ENCODE measurements at places on chromosomes 12 and 14.

- H3K36me3 ChIP-seq = no peaks in the 10 kb centered on the region
- no peak for DNase-seq
- peaks cover 23% of the 10 kb centered on the region for H3K4me1 ChIP-seq
- H3K27me3 ChIP-seq = peaks cover 5% of the 10 kb centered on the region
- no peak overlapping the region for H3K27ac ChIP-seq
- H3K4me3 ChIP-seq = no peak overlapping the region
Observed at GRCh38 chr12:130955238-130955816, 1.6 kb downstream of the ADGRD1 start.

GRCh38 chr12:104478396-104479122 is 21.8 kb downstream of the CHST11 start:
- peaks cover 1% of the 10 kb centered on the region for H3K36me3 ChIP-seq
- H3K27me3 ChIP-seq = no peaks in the 10 kb centered on the region
- no peak overlapping the region for H3K4me3 ChIP-seq

DNA sequence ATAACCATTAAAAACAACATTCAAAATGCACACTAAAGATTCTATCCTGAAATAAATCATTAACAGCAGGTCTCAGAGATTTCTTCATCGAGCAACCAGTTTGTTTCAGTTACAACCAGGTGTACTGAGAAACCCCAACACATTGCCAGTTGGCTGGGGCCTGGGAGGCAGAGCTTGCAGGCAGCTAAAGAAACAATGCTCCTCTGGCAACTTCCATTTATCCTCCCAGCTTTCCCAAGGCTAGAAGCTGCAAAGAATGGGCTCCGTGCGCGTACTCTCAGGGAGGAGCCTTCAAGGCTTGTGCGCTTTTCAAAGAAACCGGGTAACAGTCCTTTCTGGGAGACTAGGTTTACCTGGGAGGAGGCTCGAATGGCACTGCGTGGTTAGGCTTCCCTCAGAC is 181.6 kb downstream of the MSRB3 start:
- no peak for DNase-seq
- peaks cover 29% of the 10 kb centered on the region for H3K36me3 ChIP-seq
- no peak overlapping the region for H3K27ac ChIP-seq

DNA sequence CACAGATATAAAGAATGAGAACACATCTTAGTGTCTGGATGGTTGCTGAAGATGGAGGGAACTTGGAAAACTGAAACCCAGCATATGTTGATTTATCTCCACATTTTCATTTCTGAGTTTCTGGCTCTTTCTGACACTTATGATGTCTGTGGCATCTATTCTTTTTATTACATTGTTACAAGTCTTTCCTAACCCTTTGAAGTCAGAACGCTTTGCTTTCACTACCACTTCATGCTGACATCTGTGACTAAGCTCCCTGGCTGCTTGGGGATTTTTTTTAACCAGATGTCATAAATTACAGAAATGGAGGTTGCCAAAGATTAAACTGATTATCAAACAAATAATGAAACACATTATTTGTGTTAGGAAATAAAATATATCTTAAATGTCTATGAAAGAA is 188.7 kb downstream of the KITLG start:
- no peaks in the 10 kb centered on the region for H3K36me3 ChIP-seq
- H3K27me3 ChIP-seq = no peaks in the 10 kb centered on the region
- H3K4me3 ChIP-seq = no peak overlapping the region

DNA sequence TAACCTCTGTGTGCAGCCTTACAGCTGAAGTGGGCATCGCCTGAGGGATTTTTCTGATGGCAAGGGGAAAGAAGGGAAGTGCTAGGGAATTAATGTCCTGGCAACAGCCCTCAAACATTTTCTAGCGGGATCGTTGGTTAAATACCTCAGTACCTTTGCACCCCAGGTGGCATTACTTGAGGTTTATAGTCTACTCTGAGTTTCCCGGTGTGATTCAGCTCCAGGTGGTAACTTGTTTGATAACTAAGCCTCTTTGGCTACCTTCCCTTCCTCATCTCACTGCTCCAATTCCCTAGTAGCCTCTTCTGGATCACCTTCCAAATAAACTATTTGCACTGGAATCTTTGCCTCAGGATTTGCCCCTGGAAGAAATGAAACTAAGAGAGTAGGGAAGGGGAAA is 237.0 kb upstream of the SSTR1 start:
- no peaks in the 10 kb centered on the region for H3K4me1 ChIP-seq
- peaks cover 2% of the 10 kb centered on the region for H3K27me3 ChIP-seq
- no peaks in the 10 kb centered on the region for H3K36me3 ChIP-seq
- DNase-seq = no peak

GRCh38 chr12:113580437-113580836 is 108.8 kb upstream of the LHX5 start:
- no peaks in the 10 kb centered on the region for H3K4me1 ChIP-seq
- DNase-seq = no peak
- H3K27ac ChIP-seq = no peak overlapping the region

GRCh38 chr14:70489579-70490200 is 37.7 kb downstream of the ADAM21 start:
- H3K4me1 ChIP-seq = no peaks in the 10 kb centered on the region
- no peak overlapping the region for H3K27ac ChIP-seq
- peaks cover 20% of the 10 kb centered on the region for H3K36me3 ChIP-seq
- no peaks in the 10 kb centered on the region for H3K27me3 ChIP-seq
- H3K4me3 ChIP-seq = no peak overlapping the region
- DNase-seq = no peak

- DNase-seq = no peak
- peaks cover 3% of the 10 kb centered on the region for H3K36me3 ChIP-seq
- H3K4me3 ChIP-seq = peak overlapping the region; percentile 47
- H3K4me1 ChIP-seq = peaks cover 21% of the 10 kb centered on the region
- H3K27ac ChIP-seq = peak overlapping the region; percentile 89
Observed at GRCh38 chr12:111636209-111636945, 37.3 kb upstream of the ATXN2 start.

- no peaks in the 10 kb centered on the region for H3K36me3 ChIP-seq
- no peaks in the 10 kb centered on the region for H3K4me1 ChIP-seq
- H3K4me3 ChIP-seq = no peak overlapping the region
- H3K27me3 ChIP-seq = no peaks in the 10 kb centered on the region
- DNase-seq = no peak
- no peak overlapping the region for H3K27ac ChIP-seq
Observed at GRCh38 chr12:7948589-7949260, 12.7 kb upstream of the SLC2A3 start.

GRCh38 chr14:22107753-22108152 is 434.1 kb upstream of the OR4E1 start:
- no peaks in the 10 kb centered on the region for H3K36me3 ChIP-seq
- H3K4me1 ChIP-seq = no peaks in the 10 kb centered on the region
- H3K4me3 ChIP-seq = no peak overlapping the region
- H3K27me3 ChIP-seq = peaks cover 41% of the 10 kb centered on the region

DNA sequence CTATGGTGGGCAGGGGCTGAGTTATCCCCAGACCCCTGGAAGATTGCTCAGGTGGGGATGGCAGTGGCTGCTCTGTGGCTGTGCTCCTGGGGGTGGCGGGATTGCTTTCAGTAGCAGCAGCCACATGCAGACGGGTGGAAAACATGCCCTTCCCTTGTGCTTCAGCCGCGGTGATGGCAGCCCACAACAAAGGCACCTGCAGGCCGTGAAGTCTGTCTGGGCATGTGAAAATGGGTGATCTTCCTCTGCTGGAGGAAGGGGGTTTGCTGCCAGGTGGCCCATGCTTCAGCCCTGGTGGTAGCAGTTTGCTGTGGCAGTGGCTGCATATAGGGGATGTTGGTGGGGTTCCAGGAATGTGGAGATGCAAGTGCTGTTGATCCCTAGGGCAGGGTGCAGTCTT is 326.2 kb upstream of the RGS6 start:
- H3K36me3 ChIP-seq = peaks cover 12% of the 10 kb centered on the region
- no peaks in the 10 kb centered on the region for H3K27me3 ChIP-seq
- DNase-seq = no peak
- peaks cover 40% of the 10 kb centered on the region for H3K4me1 ChIP-seq
- H3K27ac ChIP-seq = no peak overlapping the region
- no peak overlapping the region for H3K4me3 ChIP-seq

GRCh38 chr14:92734618-92735017 is 13.8 kb downstream of the LGMN start:
- H3K27me3 ChIP-seq = no peaks in the 10 kb centered on the region
- no peak for DNase-seq
- H3K27ac ChIP-seq = no peak overlapping the region
- H3K36me3 ChIP-seq = peaks cover 21% of the 10 kb centered on the region
- peaks cover 24% of the 10 kb centered on the region for H3K4me1 ChIP-seq
- H3K4me3 ChIP-seq = no peak overlapping the region

DNA sequence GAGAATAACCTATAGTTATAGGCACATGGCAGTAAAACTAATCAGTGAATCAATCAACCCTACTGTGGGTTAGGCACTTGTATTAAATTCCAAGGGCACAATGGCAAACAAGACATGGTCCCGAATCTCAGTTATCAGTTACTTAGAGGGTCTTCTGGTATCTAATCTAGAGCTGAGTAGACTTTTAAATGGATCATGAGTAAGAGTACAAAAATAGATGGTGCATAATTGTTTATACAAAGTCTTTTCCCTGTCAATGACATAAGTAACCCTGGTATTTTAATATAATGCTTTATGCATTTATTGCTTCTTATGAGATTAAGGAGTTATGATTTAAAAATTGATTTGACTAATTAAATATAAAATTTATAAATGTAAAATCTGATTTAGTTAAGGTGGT is 23.0 kb upstream of the KCNJ8 start:
- H3K27me3 ChIP-seq = peaks cover 10% of the 10 kb centered on the region
- no peak overlapping the region for H3K4me3 ChIP-seq
- H3K36me3 ChIP-seq = peaks cover 3% of the 10 kb centered on the region

DNA sequence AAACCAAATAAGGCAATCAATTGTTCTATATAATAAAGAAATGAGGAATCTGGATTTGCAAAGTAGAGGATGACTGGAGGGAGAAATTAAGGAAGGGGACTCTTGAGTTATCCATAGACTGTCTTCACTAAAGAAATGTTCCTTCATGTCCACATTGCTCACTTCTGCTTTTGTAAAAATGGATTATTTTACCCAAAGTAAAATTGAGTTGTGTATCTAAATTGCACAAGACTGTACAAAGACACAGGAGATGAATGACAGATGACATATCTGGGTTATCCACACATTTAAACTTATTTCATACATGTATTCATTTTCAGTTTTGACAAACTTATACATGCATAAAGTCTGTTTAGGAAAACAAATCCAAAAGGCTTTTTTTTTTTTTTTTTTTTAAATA is 11.3 kb downstream of the ATP2B1 start:
- H3K27ac ChIP-seq = no peak overlapping the region
- H3K4me3 ChIP-seq = no peak overlapping the region
- no peak for DNase-seq
- H3K27me3 ChIP-seq = no peaks in the 10 kb centered on the region
- H3K4me1 ChIP-seq = peaks cover 53% of the 10 kb centered on the region

DNA sequence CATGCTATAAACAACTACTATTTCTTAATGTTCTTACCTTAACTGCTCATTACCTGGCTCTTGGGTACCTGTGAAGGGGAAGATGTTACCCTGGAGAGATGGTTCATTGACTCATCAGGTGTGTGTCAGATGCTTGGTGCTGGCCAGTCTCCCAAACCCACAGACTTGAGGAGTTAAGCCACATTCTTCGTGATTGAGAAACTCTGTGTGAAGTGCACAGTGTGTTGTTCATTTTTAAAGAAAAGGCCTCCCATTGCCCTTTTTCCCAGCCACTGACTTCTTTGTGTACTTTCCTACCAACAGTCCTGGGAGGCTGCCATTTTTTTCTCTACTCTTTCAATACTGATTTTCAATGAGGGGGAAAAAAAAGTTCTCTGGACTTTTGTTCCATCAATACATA is 3.2 kb downstream of the MGST1 start:
- peaks cover 47% of the 10 kb centered on the region for H3K4me1 ChIP-seq
- no peak for DNase-seq
- H3K27ac ChIP-seq = no peak overlapping the region
- no peaks in the 10 kb centered on the region for H3K36me3 ChIP-seq
- H3K4me3 ChIP-seq = no peak overlapping the region

DNA sequence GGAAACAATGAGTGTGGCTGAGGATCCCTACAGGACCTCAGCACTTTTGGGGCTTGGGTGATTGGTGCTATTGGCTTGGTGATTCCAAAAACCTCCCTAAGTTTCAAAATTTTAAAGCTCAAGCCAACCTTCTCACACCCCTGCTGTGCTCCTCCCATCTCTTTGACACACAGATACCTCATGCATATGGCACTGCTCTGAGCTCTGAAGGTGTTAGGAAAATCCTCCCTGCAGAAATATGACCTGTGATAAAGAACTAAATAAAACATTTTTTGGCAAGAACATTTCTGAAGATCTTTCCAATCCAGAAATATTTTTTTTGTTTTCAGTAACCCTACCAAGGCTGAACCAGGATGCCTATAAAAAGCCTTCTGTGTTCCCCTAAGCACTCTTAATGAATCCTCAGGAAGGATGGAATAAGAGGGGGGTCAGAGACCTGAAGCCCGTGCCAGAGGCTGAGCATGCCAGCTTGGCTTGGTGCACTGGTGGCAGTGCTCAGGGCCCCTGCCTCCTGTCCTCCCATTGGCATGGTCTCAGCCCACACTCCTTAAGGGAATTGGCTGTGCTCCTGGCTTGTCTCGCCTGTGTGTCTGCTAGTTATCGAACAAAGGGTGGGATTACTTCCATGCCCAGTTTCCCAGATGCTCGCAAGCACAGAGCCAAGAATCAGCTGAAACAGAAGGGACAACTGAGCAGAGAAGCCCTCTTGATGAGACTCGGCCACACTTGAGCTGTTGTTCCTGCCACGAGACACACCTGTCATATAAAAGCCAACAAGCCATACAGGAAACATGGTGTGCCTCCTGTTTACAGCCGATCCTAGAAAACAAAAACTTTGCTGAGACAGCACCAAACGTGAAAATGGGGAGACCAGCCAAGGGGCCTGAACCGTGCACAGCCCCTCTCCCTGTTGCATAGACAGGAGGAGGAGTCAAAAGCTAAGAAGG is 132.7 kb upstream of the EEA1 start:
- peak overlapping the region; percentile 13 for H3K4me3 ChIP-seq
- H3K36me3 ChIP-seq = no peaks in the 10 kb centered on the region
- peak overlapping the region; percentile 58 for H3K27ac ChIP-seq
- DNase-seq = no peak

GRCh38 chr12:56288705-56289387 is 11.3 kb downstream of the CS start:
- no peak overlapping the region for H3K4me3 ChIP-seq
- H3K27ac ChIP-seq = no peak overlapping the region
- peaks cover 5% of the 10 kb centered on the region for H3K4me1 ChIP-seq
- DNase-seq = no peak

- no peaks in the 10 kb centered on the region for H3K27me3 ChIP-seq
- H3K27ac ChIP-seq = no peak overlapping the region
- H3K36me3 ChIP-seq = peaks cover 2% of the 10 kb centered on the region
- no peaks in the 10 kb centered on the region for H3K4me1 ChIP-seq
- DNase-seq = no peak
Observed at GRCh38 chr14:75769047-75769685, 108.1 kb downstream of the TTLL5 start.

DNA sequence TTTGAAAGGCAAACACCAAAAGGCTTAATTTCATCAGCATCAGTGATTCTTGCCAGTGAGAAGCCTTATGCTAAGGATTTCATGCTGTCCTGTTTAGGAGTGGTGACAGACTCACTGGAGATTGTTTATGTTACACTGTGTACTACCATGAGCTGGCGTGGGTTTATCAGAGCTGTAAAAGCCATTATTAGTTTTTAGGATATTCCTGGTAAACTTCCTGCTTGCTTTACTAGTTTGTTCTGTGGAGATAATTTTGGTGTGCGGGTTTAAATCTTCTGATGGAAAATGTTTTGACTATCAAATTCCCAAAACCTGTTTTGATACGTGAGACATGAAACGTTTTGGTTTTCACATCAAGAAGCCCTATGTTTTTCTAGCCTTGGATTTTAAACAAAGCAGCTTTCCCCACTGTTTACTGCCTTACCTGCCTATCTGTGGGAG is 15.2 kb downstream of the PPFIBP1 start:
- no peaks in the 10 kb centered on the region for H3K27me3 ChIP-seq
- peaks cover 52% of the 10 kb centered on the region for H3K4me1 ChIP-seq
- peaks cover 1% of the 10 kb centered on the region for H3K36me3 ChIP-seq

Data from chondrocyte (in vitro differentiated cells).